Astrocyte of the spinal cord (primary cell): ENCODE measurements at places on chromosomes 12 and 14.
A peak's percentile ranks its signal among the peaks of the same experiment; 100 is the strongest.

DNA sequence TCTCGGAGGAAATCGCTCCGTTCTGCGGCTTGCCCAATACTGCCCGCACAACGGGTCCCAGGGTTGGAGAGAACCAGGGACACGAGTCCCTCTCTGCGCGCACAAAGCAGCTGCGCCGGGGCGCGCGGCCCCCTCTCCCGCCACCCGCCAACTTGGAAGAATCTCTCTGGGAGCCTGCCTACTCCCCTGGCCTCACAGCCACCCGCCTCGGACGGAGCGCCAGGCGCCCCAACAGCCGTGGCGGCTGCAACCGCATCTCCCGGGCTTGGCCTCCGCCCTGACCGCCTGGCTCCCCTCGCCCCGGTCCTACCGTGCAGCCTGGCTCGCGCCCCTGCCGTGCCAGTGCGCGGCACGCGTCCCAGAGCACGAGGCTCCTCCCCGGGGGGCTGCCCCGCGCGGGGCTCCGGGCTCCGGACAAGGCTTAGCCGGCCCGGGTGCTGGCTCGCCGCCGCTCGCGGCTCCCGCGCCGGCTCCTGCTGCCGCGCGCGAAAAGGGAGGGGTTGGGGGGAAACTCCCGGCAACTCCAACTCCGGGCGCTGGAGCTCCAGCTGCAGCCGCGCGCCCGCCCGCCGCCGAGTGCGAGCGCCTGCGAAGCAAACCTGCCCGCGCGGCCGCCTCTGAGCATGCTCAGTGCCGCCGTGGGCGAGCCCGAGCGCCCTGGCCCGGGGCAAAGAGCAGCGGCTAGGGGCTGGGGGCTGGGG, at the start of gene STXBP6:
STXBP6 (minus strand) TSS at position 580 of the 701 bp plus-strand sequence. CDS start 75,329 bp downstream, outside the sequence.
- peak; percentile 45 for DNase-seq

DNA sequence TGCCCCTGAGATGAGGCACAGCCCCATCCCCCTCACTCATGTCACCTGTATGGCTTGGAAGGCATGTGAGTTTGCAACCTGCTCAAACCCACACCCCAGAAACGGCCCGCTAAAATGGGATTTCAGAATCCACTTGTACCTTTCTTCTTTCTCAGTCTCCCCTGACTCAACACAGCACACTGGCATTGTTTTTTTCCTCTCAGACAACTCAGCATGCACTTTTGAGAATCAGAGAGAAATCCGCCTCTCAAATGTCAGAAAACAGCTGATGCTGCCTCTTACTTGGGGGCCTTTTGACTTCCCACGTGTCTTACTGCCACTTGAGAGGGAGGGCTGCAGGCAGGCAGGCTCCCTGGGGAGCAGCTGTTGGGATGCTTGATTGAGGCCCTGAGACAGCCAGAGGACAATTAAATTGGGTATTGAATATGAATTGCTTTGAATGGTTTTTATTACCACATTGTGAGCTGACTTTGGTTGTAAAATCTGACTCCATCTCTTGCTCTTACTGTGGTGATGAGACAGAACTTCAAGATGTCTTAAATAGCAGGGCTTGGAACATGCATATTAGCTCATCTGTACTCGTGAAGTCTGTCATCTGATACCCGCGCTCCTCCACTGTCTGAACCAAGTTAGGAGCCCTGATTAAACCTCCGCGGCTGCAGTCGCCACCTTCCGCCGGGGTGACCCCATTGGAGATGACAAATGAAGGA, 96.6 kb downstream of the APAF1 start:
- DNase-seq = no peak

DNA sequence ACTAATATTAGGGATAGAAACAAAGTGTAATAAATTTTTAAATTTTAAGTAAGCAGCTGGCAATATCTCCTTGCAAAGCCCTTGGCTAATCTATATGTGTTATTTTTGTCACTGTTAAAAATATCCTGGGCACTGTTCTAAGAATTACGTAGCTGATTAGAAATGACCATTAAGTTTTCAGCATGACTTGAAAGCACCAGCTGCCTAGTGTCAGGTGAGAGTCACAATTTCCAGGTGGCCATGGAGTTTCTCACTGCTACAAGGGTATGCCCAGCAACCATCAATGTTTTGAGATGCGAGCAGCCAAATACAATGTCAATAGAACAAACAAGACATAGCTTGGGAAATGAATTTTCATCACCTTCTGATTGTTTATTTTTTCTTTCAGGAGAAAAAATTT, 23.3 kb upstream of the GYS2 start:
- no peak for DNase-seq

GRCh38 chr14:50038398-50039119, 77.8 kb downstream of the VCPKMT start:
- DNase-seq = peak; percentile 93

- no peak for DNase-seq
Measured at GRCh38 chr12:59710964-59711363, 115.1 kb downstream of the SLC16A7 start.

- DNase-seq = no peak
Measured at GRCh38 chr14:89108608-89109007, 284.2 kb downstream of the TTC8 start.

DNA sequence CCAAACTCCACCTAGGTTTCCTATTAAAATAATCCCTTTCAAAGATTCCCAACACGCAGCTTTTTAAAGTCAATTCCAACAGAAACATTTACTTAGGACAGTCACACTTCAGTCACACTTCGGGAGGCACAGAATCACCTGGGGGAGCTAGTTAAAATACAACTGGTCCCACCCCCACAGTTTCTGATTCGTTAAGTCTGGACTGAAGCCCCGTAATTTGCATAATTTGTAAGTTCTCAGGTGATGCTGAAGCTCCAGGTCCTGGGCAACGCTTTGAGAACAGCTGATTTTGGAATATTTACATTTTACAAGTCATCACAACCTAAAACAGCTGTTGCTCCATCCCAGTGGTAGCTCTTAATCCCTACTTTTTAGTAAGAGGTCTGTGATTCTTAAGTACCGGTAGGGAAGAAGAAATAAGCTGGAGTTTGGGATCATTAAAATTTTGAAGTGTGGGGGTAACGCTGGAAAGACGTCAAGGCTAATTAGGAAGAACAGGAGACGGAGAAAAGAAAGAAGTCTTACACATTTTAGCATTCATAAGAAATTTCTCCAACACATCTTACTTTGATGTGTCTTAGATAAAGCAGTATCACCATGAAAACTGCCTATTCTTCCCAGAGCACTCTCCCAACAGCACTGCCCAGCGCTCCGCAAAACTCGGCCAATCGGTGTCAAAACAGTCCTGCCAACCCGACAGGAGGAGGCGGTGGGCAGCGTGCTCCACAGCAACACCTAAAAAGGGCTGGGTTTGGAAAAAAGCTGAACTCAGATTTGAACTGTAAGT, 1.1 kb downstream of the IPO8 start:
- peak; percentile 53 for DNase-seq
